ENCODE measurements at places on chromosomes 7 and 10.

- DNase-seq: no peak
Measured at GRCh38 chr10:70540789-70541360, 61.7 kb downstream of the PRF1 start.

DNA sequence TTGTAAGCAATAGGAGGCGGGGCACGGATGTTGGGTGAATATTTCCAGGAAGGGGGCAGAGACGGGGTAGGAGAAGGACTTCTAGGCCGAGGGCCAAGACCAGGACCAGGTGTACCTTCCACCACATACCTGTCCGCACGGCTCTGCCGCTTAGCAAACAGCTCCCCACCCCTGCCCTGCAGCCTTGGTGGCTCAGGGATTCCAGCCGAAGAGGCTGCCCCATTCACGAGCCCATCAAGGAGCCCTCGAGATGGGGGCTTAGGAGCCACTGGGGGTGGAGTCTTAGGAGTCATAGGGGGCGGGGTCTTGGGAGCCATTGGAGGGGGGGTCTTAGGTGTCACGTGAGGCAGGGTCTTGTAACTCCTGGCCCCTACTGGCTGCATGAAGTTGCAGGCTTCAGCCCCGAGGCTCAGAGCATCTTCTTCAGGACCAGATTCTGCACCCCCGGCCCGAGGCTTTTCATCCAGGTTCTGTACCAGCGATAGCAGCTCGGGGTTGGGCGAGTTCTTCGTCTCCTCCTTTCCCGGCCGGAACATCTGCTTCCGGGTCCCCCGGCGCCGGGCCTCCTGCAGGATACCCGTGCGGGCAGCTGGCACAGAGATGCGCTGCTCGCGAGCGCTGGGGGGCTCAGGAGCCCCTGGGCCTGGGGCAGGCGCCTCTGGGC lies 6.1 kb upstream of the MYOZ1 start:
- DNase-seq: peak; percentile 57

- DNase-seq: no peak
Measured at GRCh38 chr10:72066318-72067284, 21.8 kb downstream of the SPOCK2 start.

- no peak for DNase-seq
Measured at GRCh38 chr7:27361522-27361921, 118.9 kb downstream of the EVX1 start.

DNA sequence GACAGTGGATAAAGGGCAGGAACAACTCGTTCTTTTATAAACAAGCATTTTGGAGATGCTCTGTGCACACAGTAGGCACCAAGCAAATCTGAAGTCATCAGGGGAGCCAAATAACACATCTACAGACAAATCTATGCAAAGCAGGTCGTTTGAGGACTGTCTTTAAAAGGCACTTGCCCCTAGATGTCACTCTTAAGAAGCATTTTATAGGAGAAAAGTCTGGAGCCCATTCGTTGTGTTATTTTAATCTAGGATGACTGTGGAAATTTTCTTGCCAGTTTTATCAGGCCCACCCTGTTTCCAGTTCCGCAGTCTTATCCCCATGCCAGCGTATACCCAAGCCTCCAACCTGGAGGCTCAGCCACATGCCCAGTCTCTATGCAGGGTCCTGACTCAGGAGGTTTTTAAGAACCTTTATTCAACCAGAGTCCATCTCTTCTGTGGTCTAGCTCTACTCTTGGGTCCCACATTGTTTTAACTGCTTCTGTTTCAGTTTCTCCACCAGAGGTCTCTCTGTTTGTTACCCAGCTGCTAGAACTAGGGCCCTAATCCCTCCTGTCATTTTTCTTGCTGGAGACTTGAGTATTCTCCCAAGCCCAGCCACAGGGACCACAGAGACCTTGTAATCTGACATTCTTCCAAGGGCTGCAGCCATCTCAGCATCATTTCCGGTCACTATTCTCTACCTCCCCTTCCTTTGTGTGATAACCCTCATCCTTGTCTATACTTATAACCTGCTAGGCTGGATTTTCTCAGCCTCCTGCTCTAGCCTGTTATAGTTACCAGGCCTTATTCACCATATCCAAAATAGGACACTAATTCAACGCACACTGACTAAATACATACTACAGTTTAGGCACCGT lies 26.7 kb downstream of the PIK3CG start:
- DNase-seq: no peak

DNA sequence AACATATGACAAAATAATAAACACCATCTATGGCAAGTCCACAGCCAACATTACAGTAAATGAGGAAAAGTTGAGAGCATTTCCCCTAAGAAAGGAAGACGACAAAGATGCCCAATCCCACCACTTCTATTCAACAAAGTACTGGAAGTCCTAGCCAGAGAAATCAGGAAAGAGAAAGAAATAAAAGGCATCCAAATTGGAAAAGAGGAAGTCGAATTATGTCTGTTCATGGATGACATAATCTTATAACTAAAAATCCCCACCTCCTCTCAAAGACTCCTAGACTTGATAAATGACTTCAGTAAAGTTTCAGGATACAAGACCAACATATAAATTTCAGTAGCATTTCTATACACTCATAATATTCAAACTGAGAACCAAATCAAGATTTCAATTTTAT lies 288.5 kb upstream of the POT1 start:
- no peak for DNase-seq

- no peak for DNase-seq
Measured at GRCh38 chr7:24580283-24580946, 7.2 kb downstream of the PALS2 start.

GRCh38 chr7:92635538-92635937 lies 45.3 kb upstream of the FAM133B start:
- peak; percentile 21 for DNase-seq

GRCh38 chr7:30048582-30048981 lies 20.4 kb downstream of the PLEKHA8 start:
- peak; percentile 19 for DNase-seq

- no peak for DNase-seq
Measured at GRCh38 chr10:91137822-91138221, 82.6 kb upstream of the PCGF5 start.

DNA sequence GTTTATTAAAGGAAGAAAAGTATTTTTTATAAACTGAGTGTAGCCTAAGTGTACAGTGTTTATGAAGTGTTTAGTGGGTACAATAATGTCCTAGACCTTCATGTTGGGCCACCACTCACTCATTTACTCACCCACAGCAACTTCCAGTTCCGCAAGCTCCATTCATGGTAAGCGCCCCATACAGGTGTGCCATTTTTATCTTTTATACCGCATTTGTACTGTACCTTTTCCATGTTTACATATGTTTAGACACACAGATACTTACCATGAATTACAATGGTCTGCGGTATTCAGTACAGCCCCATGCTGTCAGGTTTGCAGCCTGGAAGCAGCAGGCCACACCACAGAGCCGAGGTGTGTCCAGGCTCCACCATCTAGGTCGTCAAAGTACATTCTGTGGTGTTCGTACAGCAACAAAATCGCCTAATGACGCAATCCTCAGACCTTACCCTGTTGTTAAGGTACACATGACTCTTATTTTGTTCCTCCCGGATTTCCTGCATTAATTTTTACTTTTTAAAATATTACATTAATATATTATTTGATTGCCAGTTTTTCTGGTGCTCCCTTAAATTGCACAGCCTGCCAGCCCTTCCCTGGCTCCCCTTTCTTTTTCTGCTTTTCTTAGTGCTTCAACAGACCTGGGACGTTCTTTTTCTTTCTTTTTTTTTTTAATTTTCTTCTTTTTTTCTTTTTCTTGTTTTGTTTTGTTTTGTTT lies 881 bp upstream of the SSBP1 start:
- no peak for DNase-seq

GRCh38 chr7:124652237-124652636 lies 113.4 kb downstream of the GPR37 start:
- no peak for DNase-seq

- DNase-seq: no peak
Measured at GRCh38 chr10:119947300-119947699, 54.8 kb downstream of the SEC23IP start.

DNA sequence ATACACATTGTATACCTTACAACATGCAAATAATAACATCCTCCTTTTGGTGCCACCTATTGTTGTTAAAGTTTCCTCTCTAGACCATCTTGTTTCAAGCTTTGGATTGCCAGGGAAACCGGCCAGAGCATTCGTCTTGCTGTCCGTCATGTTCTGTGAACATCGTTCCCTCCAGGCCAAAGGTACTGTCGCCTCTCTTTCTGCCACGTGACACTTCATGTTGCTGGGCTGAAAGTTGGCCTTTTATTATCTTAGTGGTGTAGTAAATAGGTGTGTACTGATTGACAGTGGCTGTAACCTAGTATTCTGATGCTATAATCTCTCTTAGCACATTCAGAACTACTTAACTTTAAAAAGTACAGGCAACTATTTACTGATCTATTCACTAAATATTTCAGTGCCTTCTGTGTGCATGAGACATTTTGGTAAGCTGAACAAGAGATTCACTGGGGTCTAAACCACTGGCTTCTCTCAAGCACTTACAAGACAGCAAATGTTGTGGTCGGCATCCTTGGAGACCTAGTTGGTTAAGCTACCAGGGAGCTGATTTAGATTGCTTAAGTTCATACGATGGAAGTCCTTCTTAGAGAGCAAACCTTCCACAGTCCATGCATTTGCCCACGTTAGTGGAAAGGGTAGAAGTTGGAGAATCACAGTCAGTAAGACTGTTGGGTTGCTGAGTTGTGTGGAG lies 52.4 kb downstream of the SHH start:
- no peak for DNase-seq

DNA sequence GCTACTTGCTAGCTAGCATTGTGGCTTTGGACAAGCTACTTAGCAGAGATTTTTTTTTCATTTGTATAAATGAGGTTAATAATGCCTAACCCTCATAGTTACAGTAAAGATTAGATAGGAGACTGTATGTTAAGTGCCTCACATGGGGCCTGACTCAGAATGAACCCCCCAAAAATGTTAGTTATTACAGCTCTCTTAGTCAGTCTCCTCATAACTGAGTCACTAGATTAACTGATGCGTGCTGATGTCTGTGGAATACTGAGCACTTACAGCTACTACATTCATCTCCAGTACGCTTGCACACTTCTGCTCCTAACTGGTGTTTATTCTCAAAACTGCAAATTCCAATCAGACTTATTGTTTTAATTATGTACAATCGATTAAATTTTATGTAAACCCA lies 315.3 kb downstream of the SNX13 start:
- DNase-seq: peak; percentile 94

DNA sequence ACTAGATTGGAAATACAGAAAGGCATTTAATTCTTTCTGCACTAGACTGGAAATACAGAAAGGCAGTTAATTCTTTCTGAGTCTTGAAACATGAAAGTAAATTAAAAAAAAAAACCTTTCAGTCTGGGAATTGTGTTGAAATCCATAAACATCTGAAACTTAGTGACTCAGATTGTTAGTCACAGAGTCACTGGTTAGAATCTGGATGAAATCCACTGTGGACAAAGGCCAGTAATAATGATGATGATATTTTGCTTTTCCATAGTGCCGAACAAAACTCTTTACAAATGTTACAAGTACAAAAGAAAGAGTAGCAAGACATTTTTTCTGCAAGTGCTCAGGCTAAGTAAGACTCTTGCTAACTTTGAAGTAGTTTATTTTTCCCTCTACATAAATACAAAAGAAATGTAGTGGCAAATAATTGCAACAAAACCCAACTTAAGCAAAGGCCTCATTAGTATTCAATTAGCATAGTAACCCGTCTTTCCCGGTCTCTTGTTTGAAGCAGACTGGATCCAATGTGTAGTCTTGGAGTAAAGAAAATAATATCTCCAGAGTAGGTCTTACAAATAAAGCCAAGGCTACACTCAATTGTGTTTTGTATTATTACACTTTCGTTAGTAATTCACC lies 5.8 kb upstream of the PRTFDC1 start:
- DNase-seq: peak; percentile 90

DNA sequence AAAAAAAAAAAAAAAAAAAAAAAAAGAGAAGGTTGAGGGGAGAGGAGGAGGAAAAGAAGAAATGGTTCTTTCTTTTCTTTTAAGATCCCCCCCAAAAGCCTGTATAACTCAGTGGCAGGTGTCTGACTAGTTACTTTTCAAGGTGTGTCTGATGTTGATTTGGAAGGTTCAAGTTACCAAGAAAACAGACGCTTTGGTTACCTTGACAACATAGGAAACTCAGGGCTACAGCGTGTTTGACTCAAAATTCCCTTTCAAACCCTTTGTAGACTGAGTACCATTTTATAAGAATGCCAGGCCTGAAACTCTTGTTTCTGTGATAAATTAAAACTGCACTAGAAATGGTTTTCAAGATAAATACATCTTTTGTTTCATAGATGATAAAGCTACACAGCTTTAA lies 286.8 kb downstream of the SKIDA1 start:
- no peak for DNase-seq

GRCh38 chr7:32588657-32589056 lies 93.4 kb downstream of the AVL9 start:
- peak; percentile 70 for DNase-seq

DNA sequence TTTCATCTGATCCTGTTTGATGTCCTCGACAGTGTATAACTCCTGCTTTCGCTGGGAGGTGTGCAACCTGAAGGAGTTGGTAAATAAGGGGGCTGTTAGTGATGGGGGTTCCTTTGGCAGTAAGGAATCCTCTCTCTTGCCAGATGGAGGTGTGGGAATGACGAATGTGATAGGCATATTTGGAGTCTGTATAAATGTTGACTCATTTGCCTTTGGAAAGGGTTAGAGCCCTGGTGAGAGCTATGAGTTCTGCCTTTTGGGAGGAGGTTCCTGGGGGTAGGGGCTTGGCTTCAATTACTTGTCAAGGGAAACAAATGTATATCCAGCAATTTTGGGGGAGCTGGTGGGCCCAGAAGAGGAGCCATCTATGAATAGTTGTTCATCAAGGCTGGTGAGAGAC lies 11.4 kb upstream of the CHST3 start:
- no peak for DNase-seq

GRCh38 chr10:3538656-3539531 lies 246.1 kb downstream of the KLF6 start:
- peak; percentile 97 for DNase-seq

- DNase-seq: no peak
Measured at GRCh38 chr7:36881233-36881874, 157.1 kb upstream of the AOAH start.

DNA sequence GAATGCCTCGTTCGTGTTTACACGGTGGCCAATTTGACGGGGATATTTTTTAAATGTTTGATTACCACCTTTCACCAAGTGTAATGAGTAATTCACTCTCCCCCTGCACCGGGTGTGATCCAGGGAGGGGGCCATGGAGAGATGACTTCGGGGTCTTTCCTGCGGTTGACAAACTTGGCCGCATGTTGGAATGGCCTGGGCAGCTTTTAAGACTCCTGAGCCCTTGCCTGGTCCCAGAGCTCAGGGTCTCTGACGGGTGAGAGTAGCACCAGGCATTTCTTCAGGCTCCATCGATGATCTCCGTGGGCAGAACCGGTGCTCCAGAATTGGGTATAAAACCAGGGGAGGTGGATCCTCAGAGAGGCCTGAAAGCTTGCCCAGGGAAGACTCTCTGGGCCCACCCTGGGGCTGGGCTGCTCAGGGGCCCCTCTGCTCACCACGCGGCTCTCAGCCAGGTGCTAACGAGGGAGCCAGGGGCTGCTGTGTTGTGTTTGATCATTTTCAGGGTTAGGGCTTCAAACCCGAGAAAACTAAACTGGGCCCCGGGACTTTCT lies 882 bp downstream of the ZNF282 start:
- no peak for DNase-seq

- no peak for DNase-seq
Measured at GRCh38 chr7:78765943-78766729, 687.3 kb downstream of the MAGI2 start.

All from fibroblast of skin of right quadriceps (primary cell).